ENCODE measurements at places on chromosomes 4 and X.

- no peak for DNase-seq
These were observed 190.1 kb upstream of the HS3ST1 start for GRCh38 chr4:11618666-11619282.

DNA sequence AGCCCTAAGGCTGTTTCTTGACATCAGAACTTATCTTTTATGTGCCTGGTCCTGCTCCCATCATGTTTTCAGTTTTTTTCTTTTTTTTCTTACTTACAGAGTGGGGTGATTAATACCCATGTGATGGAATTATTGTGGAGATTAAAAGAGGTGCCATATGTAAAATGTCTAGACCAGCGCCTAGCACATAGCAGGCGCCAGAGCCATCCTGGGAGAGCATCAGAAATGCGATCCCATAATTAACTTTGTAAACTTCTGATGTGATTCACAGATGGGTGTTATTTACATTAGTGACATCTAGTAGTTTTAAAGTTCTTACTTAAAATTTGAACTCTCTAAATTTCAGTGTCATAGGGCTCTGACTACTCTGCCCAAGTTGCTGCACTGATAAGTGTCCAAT, 66.2 kb upstream of the PGRMC2 start:
- DNase-seq, result no peak

GRCh38 chrX:8813036-8813435, 11.9 kb upstream of the FAM9A start:
- no peak for DNase-seq

- no peak for DNase-seq
These were observed 15.9 kb downstream of the RELL1 start for GRCh38 chr4:37670249-37670648.

All from NCI-H2081 (cell line).